Hematopoietic multipotent progenitor cell treated with erythropoietin and hydrocortisone succinate and interleukin-3 and kit ligand, for 6 days (in vitro differentiated cells): ENCODE measurements at places on chromosomes 11 and 22.

DNA sequence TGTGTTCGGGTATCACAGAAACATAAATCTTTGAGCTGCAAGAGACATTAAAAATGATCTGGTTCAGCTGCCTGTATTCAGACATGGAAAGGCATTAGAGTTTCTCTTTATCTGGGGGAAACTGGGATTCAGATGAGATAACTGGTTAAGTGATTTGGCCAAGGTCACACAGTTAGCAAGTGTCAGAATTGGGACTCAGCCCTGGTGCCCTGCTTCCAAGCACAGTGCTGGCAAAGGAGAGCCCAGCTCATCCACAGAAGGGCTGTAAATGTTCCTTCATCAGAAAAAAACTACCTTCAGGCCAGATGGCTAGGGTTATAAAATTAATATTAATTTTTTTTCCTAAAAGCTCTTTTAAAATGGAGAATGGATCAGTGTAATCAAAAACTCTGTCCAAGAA, 20.4 kb upstream of the CADM1 start:
- no peak for DNase-seq

- peak; percentile 34 for DNase-seq
These were observed 7.9 kb upstream of the FLRT1 start for GRCh38 chr11:64027651-64028397.

GRCh38 chr22:43203471-43203981, 16.6 kb upstream of the TTLL12 start:
- no peak for DNase-seq

- DNase-seq: peak; percentile 35
These were observed 20.0 kb downstream of the POLR3H start for GRCh38 chr22:41524251-41524661.

DNA sequence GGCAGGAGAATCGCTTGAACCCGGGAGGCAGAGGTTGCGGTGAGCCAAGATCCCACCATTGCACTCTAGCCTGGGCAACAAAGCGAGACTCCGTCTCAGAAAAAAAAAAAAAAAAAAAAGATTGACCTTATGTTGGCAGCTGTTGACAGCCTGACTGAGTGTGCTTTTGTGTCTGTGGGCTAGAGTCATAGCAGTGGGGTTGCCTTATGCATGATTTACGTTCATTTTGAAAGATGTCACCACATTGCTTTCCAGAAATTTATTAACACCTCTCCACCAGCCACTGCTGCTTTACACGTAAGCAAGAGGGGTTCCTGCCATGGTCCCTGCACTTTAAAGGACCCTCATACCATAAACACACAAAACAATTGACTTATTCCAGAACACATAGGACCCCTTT, 21.0 kb downstream of the ASRGL1 start:
- DNase-seq: no peak

DNA sequence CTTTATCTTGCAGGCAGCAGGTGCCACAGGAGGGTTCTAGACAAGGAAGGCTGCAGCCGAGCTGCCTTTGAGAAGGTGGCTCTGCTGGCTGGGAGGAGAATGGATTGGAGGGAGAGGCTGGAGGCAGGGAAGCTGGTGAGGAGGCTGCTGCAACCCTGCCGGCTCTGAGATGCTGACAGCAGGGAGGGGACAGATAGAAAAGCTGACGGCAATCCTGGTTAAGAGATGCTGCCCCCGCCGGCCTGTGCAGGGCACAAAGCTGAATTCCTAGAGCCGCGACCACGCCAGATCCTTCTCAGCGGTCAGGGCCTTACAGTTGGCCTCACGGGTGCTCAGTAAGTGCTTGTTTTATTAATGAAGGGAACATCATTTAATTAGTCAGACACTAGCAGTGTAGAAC, 105.4 kb downstream of the CACNA1I start:
- DNase-seq: no peak

DNA sequence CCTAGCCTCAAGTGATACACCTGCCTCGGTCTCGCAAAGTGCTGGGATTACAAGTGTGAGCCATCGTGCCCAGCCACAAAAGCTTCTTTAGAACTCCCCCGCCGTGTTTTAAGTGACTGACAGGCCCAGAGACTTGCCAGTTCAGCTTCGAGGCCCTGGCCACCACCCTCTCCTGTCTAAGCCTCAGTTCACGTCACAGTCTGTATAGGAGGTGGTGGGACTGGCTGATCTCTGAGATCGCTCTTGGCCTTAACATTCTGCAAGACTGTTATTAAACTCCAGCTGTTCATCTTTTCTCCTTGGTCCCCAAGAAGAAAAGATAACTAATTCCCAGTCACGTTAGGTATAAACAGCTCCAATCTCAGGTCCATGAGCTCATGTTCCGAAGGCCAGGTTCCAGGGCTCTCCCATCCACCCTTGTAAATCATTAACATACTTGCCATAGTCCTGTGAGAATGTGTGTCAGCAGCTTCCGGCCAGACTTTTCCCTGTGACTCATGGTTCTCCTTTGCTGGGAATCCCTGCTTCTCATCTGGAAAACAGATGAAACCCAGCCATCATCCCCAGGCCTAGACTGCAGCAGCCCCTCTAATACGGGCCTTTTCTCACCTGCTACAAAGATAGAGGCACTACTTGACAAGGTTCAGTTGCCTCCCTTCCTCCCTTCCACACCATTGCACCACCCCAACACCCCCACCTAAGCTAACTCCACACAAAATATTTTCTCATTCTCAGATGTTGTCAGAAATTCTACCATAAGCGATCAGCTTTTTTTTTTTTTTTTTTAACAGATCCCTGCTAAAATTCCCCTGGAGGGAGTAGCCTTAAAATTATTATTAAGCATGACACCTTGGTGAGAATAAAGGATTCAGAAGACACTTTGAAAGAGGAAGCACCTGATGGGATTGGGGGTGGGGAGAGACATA, 5.6 kb upstream of the KIAA0930 start:
- DNase-seq: no peak

- DNase-seq: no peak
These were observed 331.6 kb upstream of the ANO5 start for GRCh38 chr11:21861314-21861713.

GRCh38 chr22:41285441-41285819, 557 bp downstream of the RANGAP1 start:
- DNase-seq: peak; percentile 86

DNA sequence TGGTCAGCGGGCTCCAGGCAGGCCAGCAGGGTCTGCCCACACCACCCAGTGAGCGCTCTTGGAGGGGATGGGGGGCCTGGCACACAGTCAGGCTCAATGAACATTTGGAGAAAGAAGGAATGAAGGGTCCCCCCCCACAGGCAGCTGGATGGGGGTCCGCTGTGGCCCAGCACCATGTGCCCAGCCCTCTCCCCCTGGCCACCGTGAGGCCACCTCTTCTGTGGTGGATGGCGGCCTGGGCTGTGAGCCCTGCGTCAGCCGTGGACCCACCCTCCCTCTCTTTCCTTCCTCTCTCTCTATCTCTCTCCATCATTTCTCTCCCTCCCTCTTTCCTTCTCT, 35.1 kb upstream of the MUC5AC start:
- DNase-seq: no peak

DNA sequence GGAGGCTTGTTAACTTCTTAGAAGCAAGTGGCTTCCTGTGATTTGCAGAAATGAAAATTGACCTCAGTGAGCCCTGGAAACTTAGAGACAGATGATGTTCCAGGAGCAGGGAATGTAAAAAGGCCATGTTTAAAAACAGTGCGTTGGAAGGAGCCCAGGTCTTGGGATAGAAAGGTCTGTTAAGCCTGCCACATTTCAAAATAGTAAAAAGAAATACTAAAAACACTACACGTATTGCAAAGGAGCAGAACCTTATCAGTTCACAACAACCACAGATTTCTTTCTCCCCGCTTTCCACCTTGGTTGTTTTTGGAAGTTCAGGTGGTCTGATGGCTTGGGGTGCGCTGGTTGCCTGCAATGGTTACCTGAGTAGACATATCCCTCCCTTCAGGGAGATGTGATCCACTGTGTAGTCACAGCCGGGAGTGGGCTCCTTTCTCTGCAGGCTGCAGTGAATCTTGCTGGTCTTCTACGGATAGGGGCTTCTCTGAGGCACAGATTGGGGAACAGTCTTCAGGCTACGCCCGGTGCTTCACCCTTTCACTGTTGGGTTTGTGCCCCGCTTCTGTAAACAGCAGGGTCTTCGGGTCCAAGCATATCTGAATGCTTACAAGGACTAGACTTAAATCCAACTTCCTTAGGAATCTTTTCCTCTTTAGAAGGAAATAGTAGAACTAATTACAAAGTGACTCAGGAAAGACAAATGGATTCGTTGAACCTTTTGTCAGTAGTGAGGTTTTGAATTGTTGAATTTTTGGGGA, 1.9 kb downstream of the TEAD1 start:
- no peak for DNase-seq

DNA sequence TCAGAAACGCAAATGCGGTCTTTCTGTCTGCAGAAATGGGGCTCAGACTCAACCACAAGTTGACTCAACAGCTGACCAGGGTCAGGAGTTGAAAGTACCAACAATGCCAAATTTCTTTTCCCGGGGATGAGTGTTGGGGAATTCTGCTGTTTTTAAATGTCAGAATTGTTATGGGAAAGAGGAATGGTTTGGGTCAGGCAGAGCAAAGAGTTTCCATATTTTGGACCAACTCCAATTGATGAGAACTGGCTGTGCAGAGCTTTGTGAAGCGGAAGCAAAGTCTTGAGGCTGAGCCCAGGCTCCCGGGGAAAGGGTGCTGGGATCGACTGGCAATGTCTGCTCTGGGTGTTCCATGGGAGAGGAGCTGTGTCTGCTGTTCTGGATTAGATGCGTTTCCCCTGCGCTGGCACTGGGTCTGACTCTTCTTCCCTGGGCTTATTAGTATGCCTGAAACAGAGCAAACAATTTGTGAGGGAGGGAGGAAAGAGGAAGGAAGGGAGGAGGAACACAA, 36.2 kb downstream of the TXN2 start:
- DNase-seq: no peak

DNA sequence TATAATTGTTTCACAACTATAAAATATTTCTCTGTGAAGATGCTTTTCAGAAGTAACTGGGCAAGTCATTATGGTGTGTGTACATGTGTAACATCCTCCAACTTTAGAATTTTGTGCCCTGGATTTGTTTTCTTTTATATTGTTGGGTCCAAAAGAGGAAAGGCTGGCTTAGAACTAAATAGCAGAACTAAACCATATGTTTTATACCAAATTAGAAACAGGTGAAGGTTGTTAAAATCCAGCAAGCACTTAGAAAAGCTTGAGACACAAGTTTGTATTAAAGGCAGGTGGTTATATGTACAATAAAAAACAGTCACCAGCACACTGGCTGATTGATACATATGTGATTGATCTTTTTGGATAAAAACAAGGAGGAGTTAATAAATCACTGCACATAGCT, 158.5 kb downstream of the WNT11 start:
- DNase-seq: no peak

DNA sequence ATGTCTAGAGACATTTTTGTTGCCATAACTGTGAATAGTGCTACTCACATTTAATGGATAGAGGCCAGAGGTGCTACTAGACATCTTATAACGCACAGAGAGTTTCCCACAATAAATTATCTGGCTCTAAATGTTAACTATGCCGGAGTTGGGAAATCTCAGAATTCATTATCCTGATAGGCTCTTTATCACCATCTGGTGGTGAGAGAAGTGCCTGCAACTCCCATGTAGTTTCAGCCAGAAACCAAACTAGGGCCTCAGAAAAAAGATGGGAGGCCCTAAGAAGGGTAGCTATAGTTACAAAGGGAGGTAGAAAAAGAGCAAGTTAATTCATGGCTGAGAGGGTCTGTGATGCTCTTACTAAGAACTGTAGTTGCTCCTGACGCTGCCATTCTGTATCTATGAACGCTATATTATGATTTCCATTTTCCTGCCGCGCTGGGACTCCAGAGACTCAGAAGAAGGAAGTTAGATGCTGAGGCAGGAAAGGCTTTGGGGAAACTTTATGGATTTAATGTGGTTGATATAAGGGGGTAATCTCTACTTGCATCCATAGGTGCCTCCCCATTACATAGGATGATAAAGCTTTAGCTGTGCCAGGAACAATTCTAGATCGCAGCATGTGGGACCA, 22.9 kb upstream of the MRPL17 start:
- peak; percentile 80 for DNase-seq

- DNase-seq: peak; percentile 42
These were observed 171.9 kb upstream of the MPPED2 start for GRCh38 chr11:30758012-30758411.

DNA sequence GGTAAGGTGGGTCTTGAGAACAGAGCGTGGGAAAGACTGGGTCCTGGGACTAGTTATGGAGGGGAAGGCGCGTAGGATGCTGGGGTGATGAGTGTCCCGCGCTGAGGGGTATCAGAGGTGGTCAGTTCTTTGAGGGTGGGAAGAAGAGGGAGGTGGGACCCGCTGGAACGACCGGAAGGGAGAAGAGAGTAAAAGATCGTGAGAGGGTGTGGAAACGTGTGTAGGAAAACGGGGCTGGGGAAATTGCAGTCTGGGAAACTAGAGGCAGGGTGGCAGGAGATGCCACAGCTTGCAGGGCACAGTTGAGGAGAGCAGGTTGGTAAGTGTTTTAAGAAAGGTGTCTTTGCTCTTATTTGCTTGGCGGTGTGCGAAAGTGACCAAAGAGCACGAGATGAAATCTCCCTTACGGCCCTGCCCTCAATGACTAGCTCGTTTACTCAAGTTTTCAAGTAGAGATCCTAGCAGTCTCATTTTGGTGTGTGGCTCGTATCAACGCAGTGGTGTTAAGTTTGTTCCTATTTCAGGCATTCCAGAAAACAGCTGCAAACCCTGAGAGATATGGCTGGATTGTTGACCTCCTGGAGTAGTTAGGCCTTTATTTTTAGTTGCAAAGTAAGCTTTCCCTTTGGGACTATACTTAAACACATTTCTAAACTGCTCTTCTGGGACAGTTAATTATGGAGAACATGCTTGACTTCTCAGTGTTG, 615 bp downstream of the STT3A start:
- peak; percentile 60 for DNase-seq

GRCh38 chr22:34080433-34080832, 160.2 kb upstream of the LARGE1 start:
- no peak for DNase-seq
